ENCODE measurements at places on chromosomes 11 and 22.
A peak's percentile ranks its signal among the peaks of the same experiment; 100 is the strongest.

DNA sequence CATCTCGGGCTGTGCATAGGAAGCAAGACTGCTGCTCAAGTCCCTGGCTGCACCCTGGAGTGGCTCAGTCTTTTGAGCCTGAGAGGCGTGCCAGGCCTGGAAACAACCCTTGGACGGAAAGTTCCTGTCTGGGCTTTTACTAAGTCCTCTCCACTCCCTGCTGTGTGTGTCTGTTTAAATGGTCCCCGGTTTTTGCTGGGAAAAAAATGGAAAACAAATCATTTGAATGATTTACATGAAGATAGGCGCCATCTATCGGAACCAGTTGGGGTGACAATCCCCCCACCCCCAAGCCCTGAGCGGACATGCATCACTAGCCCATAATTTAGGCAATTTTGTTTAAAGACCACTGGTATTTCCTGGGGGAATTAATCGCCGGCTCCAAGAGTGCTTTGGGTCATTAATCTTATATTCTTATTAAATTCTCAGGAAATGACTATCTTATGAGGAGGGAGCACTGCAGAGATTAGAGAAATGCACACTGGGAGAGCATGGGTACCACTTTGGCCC lies 2.7 kb upstream of the GAB2 start:
- peak; percentile 48 for DNase-seq

DNA sequence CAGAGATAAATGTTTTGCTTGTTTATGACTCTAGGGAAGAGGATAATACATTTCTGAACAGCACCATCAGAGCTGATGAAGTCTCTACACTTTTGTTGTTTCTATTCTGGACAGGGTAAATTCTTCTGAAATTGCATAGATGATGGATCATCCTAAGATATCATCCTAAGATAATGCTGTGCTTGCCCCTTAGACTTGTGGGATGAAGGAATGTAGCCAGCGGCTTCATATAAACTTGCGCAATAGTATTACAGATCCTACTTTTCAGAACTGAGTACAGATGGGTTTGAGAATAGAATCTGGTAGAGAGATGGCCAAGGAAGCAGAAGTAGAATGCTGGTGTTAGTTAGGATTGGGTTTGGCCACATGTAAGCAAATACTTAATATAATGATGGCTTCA lies 61.0 kb downstream of the NCAM1 start:
- DNase-seq = no peak

DNA sequence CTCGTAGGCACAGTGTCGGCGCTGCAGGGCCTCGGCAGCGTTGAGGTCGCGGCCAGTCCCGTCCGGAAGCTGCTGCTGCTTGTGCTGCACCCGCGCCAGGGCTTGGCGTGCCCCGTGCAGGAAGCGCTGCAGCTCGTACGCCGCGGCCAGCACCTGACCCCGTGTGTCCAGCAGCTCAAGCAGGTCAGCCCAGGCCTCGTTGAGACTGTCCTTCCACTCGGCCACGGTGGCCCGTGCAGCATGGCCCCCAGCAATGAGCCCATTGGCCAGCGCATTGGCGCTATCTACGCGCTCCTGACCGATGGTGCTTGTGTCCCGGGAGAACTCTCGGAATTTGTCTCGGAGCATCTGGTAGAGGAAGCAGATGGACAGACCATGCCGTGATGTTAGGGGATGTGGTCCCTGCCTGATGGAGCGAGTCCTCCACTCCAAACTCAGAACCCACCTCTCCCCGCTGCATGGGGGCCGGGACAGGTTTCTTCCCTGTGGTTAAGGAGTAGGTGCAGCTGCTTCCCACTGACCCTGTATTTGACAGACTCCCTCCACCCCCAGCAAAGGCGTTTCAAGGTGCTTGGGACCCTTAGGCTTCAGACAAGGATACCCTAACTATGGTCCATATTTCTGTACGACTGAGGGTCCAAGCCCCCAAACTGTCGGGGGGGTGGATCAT lies 13.8 kb upstream of the RBM4B start:
- no peak for DNase-seq

DNA sequence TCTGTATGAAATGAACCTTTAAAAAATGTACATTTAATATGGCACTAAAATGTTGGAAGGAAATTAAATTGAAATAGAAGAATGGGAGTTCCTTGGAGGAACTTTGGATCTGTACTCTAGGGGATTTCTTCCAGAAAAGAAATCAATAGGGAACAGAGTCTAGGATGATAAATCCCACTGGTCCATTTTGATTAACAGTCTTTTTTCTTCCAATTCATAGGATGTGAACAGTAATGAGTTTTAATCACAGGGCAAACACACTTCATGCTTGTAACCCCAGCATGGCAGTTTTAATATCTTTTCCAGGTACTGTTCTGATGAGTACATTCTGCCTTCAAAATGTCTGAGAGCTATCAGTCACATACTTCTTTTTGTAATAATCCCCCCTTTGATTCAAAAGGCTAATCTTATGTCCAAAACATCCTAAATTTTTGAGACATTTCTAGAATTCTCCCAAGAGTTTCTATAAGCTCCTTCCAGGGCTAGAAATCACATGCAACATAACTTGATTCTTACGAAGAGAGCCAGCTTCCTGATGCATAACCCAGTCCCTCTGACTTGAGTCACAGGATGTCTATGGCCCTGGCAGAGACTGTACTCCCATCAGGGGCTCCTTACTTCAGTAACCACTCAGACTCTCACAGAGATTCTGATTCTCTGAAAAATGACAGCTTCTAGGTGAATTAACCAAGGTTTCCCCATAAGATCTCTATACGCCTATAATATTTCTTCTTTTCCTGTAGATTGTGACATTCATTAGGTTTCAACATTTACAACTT lies 112.9 kb downstream of the SLC36A4 start:
- no peak for DNase-seq

GRCh38 chr11:67357831-67358670 lies 4.7 kb upstream of the POLD4 start:
- no peak for DNase-seq
